ENCODE measurements at places on chromosomes 3 and 15.

GRCh38 chr3:72345237-72345878, 502.9 kb downstream of the SHQ1 start:
- no peak for DNase-seq

DNA sequence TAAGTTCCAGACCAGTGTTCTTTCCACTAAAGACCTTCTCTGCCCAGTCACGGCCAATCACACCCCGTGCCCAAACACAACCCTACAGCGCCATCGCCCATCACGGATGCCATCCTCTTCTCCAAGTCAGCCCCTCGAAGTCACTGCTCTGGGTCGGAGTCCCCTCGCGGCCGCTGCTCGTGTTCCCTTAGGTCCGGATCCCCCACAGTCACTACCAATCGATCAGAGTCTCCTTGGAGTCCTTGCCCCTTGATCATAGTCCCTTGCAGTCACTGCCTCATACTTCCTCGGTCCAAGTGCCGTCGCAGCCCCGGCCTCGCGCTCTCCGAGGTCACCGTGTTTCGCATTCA, 461 bp downstream of the PCYT1A start:
- DNase-seq = peak; percentile 65

DNA sequence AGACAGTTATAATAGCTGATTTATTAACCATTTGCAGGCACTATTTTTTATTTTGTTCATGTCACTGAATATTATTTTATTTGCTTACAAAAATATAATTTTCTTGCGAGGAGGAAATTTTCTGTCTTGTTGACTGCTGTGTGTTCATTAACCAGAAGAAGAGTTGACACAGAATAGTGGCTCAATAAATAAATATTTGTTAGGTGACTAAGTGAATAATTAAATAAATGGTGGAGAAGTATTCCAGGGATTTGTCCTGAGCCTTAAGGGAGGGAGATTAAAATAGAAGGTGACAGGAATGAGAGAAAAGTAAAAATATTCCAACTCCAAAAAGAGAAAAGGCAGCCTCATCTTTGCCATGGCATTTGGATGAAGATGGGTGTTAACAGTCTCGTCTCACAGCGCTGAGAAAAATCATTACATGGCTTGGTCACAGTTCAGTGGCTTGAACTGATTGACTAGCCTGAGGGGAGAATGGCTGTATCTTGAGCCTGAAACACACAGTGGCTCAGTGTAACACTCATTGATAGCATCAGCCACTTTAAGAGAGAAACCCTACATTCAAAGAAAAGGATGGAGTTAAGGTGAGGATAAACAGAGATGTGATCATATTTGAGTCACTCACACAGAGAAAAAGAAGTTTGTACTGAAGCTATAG, 449.9 kb upstream of the NAALADL2 start:
- no peak for DNase-seq

- DNase-seq = peak; percentile 56
These were observed 797 bp downstream of the PAQR9 start for GRCh38 chr3:142962520-142963233.

- DNase-seq = peak; percentile 19
These were observed 30.8 kb upstream of the MAP3K13 start for GRCh38 chr3:185332026-185332735.

DNA sequence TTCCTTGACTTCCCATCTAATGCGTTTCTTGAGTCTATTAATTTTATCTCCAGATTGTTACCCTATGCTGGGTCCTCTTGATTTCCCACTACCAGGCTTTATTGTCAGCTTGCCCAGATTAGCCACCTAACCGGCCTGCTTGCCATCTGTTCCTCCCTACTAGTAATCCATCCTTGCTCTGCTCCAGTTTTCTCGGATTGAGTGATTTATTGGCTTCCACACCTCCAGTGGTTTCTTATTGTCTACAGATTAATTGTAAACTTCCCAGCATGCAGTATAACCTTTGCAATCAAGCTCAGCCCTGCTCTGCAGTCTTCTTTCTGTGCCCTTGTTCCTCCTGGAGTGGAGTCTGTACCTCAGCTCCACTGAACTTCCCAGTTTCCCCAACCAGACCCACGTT, 63.4 kb downstream of the ARHGEF26 start:
- DNase-seq = peak; percentile 98

DNA sequence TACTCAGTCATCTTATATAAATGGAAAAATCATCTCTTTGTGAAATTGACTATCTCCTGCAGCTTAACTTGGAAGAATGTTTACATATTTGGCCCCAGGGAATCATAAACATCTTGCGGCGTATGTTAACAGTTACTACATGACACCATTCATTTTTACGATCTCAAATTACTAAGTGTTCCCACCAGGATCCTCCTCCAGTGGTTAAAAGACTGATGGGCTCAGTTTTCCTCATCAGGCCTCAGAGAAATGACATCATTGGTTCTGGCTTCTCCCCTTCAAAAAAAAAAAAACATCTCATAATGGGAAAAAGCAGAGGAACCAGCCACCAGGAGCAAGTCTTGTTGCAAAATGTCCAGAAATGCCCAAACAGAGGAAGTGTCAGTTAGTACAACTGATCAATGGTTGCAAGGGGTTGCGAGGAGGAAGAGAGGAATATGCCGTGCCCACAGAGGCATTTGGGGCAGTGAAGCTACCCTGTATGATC, 70.5 kb upstream of the LIPC start:
- DNase-seq = no peak

- DNase-seq = no peak
These were observed 161.9 kb upstream of the RGMA start for GRCh38 chr15:93250950-93251349.

- DNase-seq = no peak
These were observed 11.2 kb downstream of the CDCP1 start for GRCh38 chr3:45134758-45135521.

- peak; percentile 42 for DNase-seq
These were observed 49.0 kb downstream of the KY start for GRCh38 chr3:134601539-134602439.

- no peak for DNase-seq
These were observed 80.8 kb upstream of the FHIT start for GRCh38 chr3:61331929-61332552.

DNA sequence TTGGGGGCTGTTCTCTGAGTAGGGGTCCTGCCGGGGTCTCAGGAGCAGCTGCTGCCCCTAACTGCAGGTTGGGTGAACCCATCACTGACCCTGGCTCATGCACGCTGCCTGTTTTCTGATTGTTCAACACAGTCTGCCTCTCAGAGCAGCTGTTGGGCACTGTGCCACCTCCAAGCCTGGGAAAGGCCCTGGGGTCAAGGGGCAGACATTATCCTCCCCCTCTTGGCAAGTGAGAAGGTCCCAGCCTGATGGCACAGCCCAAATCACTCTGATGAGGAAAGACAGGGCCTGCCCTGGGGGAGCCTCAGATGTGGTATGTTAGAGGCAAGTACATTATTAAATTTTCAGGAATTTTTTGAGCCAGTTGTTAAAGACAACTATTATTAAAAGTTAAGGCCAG, 14.1 kb upstream of the GNAT1 start:
- DNase-seq = no peak

DNA sequence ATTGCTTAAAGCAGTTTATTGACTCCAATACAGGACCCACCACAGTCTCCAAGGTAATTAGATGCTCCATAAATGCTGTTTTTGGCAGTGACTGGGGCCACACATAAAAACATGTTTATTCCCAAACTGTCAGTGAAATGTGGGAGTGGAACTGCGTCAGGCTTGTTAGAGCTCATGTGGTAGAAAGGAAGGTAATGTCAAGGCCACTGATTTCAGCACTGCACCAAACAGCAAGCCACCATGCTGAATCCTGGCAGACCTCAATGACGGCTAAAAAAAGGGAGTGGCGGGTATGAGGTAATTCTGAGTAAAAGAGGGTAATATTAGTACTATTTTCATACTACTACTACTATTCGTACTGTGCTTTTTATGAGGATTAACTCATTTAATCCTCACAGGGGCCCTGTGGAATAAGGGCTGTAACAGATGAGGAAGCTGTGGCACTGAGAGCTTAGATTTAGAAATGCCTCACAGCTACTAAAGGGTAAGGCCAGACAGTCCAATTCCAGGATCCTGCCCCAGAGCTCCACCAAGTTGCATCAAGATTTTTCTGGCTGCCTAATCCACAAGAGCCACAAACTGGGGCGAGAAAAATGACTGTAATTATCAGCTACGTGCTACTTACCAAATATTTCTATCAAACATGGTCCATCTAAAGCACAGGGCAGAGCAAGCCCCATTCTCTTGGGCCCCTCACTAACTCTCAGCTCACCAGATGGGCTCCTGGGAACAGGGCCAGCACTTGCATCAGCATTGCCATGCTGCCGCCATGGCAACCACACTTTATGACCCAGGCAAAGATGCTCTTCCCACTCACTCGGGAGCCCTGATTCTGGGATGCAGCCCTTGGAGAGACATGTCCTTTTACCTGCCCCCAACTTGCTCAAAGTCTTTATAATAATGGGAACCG, 83.6 kb upstream of the SPATA12 start:
- DNase-seq = peak; percentile 91
